ENCODE measurements at places on chromosomes 11 and 22.

GRCh38 chr22:17241576-17242330 lies 22.5 kb upstream of the ADA2 start:
- DNase-seq: no peak

GRCh38 chr11:35836205-35836604 lies 107.7 kb upstream of the LDLRAD3 start:
- no peak for DNase-seq

GRCh38 chr22:19958083-19959042 lies 16.7 kb upstream of the TXNRD2 start:
- no peak for DNase-seq

DNA sequence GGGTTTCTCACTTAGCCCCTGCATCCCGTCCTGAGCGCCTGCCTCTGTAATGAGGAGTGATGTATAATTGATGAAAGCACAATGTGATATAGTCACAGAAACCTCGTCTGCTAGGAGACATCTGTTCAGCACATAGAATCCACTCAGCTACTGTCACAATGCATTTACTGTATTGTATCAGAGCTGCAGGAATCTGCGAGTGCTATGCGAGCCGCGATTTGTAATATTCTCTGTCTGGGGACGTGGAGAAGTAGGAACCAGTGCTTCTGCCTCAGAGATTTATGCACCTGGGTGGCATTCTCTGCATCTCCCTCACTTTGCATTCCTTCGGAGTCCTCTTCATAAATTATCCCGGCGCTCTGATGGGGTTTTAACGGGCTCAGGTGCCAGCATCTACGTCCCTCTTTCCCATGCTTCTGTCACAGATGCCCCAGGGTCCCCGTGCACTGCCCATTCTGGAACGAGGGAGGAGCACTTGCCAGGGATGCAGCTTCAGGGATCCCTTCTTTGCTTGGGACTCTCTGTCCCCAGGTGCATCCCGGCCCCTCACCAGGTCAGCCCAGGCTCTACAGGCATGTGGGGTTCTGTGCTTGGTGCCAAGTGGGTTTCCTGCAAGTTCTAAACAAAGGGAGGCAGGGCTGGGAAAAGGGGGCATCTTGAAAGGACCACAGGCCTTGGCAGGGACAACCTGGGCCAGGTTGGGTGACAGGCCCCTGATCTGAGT lies 205.5 kb downstream of the DSCAML1 start:
- no peak for DNase-seq

DNA sequence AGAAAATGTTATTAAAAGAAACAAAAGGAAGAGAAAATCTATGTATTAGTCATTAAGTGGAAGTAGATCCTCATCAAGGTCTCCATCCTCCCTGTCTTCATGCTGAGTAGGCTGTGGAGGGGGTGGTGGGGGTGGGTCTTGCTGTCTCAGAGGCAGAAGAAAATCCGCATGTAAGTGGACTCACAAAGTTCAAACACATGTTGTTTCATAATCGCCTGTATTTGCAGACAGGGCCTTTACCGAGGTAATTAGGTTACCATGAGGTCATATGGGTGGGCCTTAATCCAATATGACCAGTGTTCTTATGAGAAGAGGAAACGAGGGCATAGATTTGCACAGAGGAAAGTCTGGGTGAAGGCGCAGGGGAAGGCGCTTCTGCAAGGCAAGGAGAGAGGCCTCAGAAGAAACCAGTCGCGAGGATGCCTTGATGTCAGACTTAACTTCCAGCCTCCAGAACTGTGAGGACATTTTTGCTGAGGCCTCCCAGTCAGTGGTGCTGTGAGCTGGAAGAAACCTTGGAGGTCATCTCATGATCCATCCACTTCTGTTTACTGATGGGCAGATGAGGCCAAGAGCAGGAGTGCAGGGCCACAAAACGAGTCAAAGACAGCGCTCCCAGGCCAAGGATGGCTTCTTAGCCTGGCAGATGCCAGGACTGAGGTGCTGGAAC lies 49.3 kb upstream of the THY1 start:
- no peak for DNase-seq

DNA sequence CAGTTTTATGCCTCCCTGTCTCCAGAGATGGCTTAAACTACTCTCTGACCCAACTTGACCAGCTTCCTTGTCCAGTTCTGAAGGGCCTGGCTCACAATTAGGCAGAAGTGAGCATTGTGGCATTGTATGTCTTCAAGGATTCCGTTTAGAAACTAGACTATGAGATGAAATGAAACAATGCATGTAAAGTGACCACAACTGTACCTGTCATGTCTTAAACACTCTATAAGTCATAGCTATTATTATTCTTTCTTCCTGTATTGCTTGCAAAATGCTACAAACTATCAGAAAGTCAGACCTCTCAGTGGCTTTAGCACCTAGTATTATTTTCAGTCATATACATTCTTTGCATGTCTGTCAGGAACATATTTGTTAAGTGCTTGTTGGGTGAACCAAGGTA lies 127.9 kb upstream of the MTMR2 start:
- DNase-seq: no peak

GRCh38 chr22:37894939-37895670 lies 11.0 kb upstream of the MICALL1 start:
- no peak for DNase-seq

DNA sequence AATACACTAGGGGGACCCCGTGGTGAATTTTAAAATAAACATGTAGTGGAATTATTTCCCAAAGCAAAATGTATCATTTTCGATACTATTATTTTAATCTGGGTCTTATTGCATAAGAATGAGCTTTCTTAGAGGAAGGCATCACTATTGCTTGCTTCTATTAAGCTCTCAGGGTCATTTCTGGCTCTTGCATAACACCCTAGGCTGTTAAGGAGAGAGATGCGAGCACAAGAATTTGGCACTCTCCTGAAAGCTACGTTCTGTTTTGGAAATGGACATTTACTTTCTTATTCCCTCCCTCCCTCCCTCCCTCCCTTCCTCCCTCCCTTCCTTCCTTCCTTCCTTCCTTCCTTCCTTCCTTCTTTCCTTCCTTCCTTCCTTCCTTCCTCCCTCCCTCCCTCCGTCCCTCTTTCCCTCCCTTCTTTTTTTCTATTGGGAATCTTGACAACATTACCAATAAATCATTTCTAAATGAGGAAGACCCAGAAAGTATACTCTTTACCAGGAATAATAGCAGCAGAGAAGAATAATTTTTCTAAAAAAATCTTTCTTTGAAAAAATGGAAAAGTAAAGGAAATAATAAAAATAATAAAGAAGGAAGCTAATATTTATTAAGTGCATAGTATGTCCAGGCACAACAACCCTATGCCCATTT lies 83.6 kb upstream of the BDNF start:
- no peak for DNase-seq

DNA sequence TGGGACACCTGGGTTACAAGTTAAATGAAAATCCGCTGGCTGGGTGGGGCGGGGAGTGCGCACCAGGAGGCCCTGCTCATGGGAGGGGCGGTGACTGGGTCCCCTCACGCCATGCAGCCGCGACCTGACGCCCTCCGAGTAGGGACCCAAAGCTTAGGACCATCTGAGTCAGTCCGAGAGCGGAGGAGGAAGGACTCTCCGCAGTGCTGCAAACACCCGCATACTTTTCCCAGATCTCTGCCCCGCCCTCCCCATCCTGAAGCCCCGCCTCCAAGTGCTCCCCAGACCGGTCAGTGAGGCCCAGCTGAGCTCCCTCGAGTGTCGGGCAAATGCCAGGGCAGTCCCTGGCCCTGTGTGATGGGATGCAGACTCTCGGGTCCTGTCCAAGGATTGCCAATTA lies 6.6 kb upstream of the FLI1 start:
- DNase-seq: no peak

DNA sequence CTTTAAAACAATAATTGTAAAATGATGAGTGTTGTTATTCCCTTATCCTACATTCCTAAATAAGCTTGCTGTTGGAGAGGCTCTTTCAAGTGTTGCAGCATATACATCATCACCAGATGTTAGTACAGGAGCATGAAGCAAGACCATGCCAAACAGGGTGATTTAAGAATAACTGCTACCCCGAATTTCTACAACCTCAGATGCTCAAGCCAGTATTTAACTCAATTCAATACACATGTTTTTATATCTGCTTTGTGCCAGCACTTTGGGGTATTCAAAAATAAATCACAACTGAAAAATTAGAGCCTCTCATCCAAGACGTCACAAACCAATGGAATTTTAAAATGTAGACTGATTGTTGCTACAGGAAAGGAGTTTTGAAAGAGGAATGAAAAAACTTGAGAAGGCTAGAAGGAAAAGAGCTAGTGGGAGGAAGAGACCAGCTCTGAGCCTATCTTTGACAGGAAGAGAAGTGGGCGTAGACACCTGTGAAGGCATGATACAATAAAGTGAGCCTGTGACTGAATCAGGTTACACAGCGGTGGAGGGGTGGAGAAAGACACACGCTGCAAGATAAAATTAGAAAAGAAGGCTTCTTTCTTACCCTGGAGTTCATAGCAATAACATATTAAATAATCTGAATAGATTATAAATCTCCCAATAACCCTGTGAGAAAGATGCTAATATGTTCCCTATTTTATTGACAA lies 95.8 kb downstream of the DLG2 start:
- DNase-seq: no peak

DNA sequence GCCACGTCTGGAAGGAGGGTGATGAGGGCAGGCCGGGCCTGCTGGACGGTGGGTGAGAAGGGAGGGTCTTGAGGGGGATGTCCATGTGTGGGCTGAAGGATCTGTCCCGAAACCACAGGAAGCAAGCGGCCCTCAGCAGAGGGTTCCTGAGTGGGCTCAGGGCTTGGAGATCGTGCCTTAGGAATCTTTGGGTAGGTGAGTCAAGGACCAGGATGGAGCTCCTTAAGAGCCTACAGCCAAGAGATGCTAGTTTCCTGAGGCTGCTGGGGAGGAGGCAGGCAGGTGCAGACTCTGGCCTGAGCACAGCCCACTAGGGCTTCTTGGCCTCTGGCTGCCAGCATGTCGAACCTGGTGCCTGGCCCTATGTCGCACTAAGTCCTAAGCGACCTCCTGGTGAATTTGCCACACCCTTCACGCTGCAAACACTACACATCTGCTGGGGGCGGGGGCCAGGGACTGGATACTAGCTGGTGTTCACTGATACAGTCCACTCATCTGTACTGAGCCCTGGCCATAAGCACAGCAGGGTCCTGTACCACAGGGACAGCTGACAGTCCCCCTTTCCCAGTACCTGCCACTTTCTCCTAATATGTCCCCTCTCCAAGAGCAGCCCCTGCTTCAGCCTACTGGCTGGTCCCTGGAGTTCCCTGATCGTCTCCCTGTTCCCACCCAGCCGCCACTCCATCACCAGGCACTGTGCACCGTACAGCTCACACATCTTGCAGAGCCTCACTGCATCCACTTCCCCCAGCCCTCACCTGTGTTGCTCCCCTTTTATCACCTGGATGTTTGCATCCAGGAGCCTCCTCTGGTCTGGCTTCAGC lies 19.5 kb downstream of the GNAZ start:
- no peak for DNase-seq

- no peak for DNase-seq
Measured at GRCh38 chr22:25514436-25515180, 49.9 kb upstream of the GRK3 start.

DNA sequence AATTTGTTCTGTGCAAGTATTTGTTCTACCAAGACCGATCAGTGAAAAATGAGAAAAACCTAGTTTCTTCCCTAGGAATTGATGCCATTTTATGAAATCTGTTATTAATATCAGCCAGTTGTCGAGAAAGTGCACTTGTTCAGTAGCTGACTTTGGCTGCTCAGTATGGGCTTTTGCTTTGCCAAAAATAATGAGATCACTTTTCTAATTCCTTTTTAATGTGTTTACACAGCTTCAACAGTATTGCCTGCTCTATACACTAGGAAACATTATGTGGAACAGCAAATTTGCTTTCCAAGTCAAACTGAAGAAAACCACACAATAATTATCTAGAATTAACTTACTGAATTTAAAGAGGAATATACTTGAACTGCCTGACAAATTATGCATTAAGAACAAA lies 34.4 kb downstream of the SCUBE2 start:
- DNase-seq: no peak

- DNase-seq: no peak
Measured at GRCh38 chr11:115421992-115422689, 82.1 kb downstream of the CADM1 start.

- DNase-seq: no peak
Measured at GRCh38 chr22:22823131-22823810, 64.3 kb upstream of the IGLL5 start.

- DNase-seq: no peak
Measured at GRCh38 chr11:109320595-109320994, 101.4 kb upstream of the C11orf87 start.

DNA sequence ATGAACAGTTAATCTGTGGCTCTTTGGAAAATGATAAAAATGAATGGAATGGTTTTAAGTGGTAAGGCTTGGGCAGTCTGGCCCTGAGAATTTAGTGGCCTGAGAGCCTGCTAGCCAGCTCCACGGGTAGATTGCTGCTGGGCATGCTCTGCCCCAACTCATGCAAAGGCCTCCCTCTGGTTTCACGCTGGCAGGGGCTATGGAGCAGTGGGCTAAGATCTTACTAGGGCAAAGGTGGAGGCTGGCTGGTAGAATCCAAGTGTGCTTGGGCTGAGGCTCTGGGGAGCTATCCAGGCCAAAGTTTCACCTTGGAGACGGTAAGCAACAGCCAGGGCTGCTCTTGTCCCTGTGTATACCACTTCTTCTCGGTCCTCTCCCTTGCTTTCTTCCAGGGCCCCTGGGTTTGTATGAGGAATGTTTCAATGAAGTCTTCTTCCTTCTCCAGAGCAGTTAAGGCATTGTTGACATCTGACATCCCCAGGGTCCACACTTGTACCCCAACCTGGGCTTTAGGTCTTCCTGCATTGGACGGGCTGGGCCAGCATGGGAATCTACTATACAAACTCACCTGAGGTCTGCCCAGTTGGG lies 27.4 kb downstream of the UBE2L3 start:
- no peak for DNase-seq

DNA sequence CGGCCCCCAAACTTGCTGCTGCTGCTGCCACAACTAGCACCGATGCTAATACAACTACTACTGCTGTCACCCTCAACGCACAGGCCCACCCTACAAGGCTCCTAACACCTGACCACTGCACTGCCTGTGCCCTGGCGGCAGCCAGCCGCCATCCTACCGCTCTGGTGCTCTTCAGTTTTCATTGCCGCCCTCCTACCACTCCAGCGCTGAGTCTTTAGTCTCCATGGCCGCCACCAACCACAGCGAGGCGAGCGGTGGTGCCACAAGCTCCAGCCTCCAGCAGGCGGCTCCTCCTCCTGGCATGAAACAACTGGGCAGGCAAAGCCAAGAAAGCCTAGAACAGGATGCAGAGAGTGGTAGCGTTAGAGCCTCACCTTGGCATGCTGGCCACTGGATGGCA lies 5.0 kb upstream of the RFPL3 start:
- no peak for DNase-seq
